ENCODE measurements at places on chromosomes 4 and X. TPM values are rescaled to one million over a fixed set of nuclear protein-coding genes. Genes with fewer than 3 reads are reported as not detected.

GRCh38 chr4:99934891-99935290 is 11.5 kb downstream of the DNAJB14 start:
- DNase-seq = no peak

DNA sequence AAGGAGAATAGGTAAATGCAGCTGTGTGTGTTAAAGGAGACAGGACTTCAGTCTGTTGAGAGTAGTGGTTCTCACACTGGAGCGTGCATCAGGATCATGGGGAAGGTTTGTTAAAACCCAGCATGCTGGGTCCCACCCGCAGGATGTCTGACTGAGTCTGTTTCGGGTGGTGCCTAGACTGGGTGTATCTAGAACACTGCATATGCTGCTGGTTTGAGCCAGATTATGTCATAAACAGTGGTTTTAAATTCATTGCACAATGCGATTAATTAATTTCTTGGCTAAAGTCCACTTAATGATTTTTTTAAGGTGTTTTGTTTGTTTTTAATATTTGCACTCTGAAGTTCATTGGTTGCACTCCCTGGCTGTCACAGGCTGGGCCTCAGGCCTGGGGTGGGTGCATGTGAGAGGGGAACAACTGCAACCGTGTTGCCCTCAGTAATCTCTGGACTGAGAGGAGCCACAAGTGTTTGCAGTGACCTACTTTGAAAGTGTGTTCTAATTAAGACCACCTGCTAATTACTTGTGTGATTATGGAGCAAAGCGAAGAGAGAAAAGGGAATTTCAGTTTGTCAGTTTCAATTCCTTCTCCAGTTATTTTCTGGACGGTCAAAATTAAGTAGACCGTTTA is 8.3 kb downstream of the HCCS start:
- DNase-seq = no peak

SRPK3 gene
- 24.1 TPM for total RNA-seq

DNA sequence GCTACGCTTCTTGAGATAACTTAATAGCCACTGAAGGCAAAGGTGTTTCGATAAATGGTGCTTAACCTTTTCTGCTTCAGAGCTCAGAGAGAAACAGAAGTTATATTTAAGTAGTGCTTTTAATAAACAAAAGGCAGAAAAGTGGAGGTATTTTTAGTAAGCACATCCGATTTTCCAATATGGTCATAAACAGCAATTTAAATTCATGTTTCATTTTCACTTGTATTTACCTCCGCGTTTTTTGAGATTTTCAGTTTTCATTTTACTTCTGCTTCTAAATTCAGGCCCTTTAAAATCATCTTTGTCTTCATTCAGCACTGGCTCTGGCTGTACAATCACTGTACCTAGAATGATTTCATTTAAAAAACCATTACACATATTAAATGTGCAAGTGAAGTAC is 92.4 kb downstream of the ATRX start:
- no peak for DNase-seq

DNA sequence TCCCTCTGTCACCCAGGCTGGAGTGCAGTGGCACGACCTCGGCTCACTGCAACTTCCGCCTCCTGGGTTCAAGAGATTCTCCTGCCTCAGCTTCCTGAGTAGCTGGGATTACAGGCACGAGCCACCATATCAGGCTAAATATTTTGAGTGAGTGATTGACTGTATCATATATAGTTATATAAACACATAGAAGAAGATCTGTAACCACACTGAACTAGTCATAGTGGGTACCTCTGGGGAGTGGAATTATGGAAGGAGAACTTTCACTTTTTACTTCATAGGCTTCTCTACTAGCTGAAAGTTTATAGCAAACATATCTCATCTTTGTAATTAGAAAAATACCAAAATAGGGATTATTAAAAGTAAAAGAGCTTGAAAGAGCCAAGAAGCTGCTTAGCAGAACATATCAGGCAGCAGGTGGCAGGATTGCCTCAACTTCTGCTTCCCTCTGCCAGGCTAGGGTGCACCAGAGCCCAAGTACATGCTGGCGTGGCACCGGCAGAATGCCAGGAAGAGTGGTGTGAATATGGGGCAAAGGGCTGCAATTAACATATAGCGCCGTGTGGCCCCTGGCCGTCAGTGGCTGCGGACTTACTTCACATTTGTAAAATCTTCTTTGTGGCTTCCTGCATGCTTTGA is 39.5 kb upstream of the CD40LG start:
- DNase-seq = peak; percentile 26

DNA sequence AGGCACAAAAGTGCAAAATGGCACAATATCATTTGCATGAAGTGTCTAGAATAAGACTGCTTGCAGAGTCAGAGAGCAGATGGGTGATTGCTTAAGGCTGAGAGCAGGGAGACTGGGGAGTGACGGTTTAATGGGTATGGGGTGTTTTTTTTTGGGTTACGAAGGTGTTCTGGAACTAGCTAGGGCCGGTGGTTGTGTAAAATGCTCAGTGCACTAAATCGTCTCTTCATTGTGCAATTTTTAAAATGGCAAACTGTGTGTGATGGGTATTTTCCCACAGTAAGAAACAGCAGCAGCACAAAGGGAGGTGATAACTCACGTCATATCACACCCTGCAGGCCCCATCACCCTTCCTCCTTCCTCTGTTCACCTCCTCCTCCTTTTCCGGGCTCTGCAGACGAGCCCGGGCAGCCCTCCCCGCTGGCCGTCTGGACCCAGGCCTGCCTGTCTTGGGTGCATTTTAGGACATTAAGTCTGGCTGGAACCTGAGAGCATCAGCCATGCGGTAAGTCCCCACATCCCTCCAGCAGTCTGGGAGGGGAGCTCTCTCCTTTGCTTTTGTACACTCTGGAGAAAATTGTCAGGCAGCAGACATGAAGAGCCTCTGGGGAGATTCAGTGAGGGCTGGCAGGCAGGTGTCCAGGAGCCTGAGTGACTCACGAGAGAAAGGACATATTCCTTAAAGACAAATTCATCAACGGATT is 42.7 kb downstream of the ASMT start:
- DNase-seq = peak; percentile 29

LRIT3 gene
- not detected for total RNA-seq

PRSS12 gene
- total RNA-seq = 0.50 TPM

- DNase-seq = peak; percentile 75
Observed at GRCh38 chr4:140094438-140095420, 59.3 kb downstream of the MAML3 start.

- no peak for DNase-seq
Observed at GRCh38 chr4:77742054-77742453, 77.1 kb downstream of the CNOT6L start.

GRCh38 chr4:37243722-37244582 is 591 bp upstream of the NWD2 start:
- no peak for DNase-seq

SNCA gene
- total RNA-seq = 10.0 TPM

GRCh38 chr4:13240066-13240465 is 244.1 kb downstream of the RAB28 start:
- no peak for DNase-seq

GRCh38 chr4:104138116-104138515 is 356.6 kb downstream of the CXXC4 start:
- no peak for DNase-seq

- no peak for DNase-seq
Observed at GRCh38 chr4:23135792-23136645, 443.3 kb downstream of the GBA3 start.

DNA sequence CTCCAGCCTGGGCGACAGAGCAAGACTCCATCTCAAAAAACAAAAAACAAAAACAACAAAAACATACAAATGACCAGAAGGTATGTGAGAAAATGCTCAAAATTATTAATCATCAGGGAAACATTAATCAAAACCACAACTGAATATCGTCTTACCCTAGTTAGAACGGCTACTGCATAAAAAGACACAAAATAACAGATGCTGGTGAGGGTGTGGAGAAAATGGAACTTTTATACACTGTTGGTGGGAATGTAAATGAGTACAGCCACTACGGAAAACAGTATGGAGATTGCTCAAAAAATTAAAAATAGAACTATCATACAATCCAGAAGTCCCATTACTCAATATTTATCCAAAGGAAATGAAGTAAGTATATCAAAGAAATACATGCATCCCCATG is 27.3 kb downstream of the IQCM start:
- no peak for DNase-seq

- DNase-seq = no peak
Observed at GRCh38 chr4:177391953-177392352, 50.3 kb downstream of the AGA start.

GRCh38 chr4:14856062-14856933 is 146.0 kb upstream of the CPEB2 start:
- DNase-seq = peak; percentile 48

DNA sequence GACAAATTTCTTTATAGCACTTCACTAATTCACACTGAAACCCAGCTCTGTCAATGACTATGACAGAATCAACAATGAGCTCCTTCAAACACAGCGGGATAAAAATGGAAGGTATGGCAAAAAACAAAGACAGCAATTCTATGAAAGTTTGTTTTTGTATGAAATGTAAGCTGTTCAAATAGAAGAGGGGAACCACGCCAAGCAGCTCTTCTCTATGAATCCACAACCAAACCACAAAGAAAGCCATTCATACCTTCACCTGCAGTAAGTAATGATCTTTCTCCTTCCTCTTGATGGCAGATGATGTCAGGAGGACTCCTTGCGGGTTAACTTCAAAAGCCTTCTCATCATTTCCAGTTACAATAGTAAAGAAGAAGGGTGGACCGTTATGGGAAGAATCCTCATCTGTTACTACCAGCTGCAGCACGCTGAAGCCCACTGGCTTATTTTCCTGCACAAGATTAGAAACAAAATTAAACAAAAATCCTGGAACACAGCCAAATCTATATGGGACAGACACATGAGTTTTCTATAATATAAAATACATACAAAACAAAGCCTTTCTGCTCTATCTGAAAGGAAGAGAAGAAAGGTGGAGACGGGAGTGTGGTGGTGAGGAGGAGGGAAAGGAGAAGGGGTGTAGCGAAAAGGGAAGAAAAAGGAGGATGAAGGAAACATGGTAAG is 48.9 kb upstream of the MTNR1A start:
- DNase-seq = no peak

DNA sequence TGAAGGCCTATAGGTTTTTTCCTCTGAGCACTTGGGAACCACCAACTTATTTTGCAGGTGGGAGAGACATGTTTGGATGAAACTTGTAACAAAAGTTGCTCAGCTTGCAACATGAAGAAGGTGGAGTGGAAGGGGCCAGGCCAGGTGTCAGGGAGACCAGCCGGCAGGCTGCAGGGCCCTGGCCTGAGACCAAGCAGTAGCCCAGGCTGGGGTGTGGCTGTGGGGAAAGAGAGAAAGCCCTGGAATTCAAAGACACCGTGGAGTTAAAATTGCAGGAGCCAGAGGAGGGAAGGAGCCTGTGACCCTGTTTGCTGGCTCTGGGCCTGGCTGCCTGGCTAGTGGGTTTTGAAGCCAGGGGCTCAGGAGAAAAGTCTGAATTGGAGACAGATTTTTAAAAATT is 43.4 kb downstream of the EFNB1 start:
- DNase-seq = no peak

DNA sequence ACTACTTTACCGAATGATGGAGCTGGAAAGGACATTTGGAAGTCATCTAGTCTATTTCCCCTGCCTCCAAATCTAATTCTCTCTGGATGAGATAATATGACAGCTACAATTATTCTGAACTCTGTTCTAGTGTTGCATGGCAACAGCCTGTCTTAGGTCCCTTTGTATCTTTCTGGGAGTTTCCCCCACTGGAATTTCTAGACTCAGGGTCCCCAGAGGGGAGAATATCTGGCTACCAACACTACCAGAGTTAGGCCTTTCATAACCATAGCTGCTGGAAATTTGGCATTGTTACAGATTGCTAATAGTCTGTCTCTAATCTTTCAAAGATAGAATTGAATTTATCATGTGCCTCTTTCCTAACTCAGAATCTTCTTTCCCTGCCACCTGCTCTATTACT is 4.5 kb downstream of the MSN start:
- no peak for DNase-seq

PDE5A gene
- total RNA-seq = 7.6 TPM

DNA sequence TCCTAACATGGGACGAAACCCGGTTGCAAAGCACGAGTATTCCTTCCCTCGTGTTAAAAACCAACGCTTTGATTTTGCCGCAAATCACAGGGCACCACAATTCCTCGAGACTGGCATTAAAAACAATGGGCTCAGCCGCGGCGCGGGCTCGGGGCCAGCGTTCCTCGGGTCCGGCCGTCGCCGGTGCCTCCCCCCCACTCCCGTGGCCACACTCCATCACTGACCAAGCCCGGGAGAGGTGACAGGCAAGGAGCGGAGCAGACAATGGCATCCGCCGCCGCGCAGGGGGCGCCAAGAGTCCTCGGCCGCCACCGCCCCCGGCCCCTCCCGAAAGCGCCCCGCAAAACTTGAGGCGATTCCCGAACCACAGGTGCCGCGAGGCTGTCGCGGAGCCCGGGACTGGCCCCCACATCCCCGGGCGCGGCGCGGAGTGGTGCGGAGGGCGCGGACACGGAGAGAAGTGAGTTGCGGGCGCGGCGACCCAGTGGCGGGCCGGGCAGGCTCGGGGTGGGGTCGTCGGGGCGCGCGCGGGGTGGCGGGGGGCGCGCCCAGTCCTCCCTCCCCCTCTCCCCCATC is 445 bp downstream of the AP1S2 start:
- peak; percentile 70 for DNase-seq

MSANTD1 gene
- 0.41 TPM for total RNA-seq

DNA sequence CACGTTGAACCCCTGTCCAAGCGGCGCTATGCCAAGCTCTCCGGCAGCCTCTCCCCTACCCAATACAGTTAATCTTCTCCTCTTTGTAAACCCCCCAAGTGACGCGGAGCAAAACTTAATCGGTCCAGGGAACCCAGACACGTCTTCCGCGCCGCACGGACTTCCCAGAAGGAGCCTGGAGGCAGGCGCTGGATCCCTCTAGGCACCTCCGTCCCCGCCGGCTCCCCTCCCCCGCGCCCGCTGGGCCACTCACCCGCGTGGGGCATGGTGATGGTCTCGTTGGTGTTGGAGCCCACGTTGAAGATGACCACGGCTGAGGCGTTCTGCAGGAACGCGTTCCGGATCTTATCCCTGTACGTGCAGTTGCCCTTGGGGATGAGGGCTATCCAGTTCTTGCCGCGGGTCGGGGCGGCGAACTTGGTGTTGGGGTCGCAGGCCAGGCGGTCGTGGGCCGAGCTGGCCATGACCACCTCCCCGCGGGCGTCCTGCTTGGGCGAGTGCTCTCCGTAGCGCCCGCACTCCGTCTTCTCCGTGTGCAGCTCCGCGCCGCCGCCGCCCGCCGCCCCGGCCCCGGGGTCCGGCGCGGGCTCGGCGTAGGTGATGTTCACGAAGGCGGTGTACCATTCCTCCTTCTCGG is 1.1 kb downstream of the RNF150 start:
- DNase-seq = peak; percentile 37

- no peak for DNase-seq
Observed at GRCh38 chr4:165592386-165592785, 213.6 kb downstream of the CPE start.

All from left cardiac atrium (tissue), 4 donors.